ENCODE measurements at places on chromosomes 5 and 9. TPM values are rescaled to one million over a fixed set of nuclear protein-coding genes. Genes with fewer than 3 reads are reported as not detected.

The C9 gene
- polyA plus RNA-seq, result not detected

The TAL2 gene
- not detected for polyA plus RNA-seq

The TTC16 gene
- polyA plus RNA-seq, result not detected

The AMBP gene
- not detected for polyA plus RNA-seq

The HMMR gene
- polyA plus RNA-seq, result 11.6 TPM

The LHX3 gene
- polyA plus RNA-seq, result not detected

The CTSV gene
- polyA plus RNA-seq, result 43.6 TPM

The TNC gene
- polyA plus RNA-seq, result 15.6 TPM

The SPATA31D4 gene
- polyA plus RNA-seq, result not detected

The PCDHB11 gene
- not detected for polyA plus RNA-seq

The PCDHGA4 gene
- polyA plus RNA-seq, result 0.02 TPM

The SPEF2 gene
- 0.53 TPM for polyA plus RNA-seq

The TSLP gene
- 0.22 TPM for polyA plus RNA-seq

The SPINK5 gene
- polyA plus RNA-seq, result 0.55 TPM

The FGF10 gene
- not detected for polyA plus RNA-seq

The EGFLAM gene
- 0.50 TPM for polyA plus RNA-seq

The BTNL8 gene
- not detected for polyA plus RNA-seq

Measured in foreskin keratinocyte (primary cell).